ENCODE measurements at places on chromosomes 2 and 18. TPM values are rescaled to one million over a fixed set of nuclear protein-coding genes. Genes with fewer than 3 reads are reported as not detected.

DNA sequence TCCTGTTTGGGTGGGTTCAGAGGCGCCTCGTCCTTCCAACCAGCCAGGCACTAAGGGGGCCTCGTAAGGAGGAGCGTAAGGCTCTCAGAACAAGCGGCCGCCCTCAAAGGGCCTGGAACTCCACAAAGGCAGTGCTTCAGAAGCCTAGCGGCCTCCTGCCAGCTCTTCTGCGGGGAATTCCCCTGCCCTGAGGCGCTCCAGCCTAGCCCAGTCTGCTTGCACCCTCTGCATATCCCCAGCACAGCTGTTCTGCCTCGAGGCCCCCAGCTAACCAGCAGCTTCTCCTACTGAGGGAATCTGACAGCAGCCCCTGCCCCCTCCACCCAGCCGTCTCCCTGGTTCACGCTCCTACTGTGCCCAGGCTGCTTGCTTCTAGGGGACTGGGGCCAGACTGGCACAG lies 265.9 kb downstream of the TFCP2L1 start:
- ATAC-seq = no peak

- peak; percentile 55 for ATAC-seq
Measured at GRCh38 chr2:227632827-227633226, 15.5 kb downstream of the SCYGR4 start.

- ATAC-seq = peak; percentile 12
Measured at GRCh38 chr2:99106913-99107312, 34.6 kb upstream of the C2orf15 start.

GRCh38 chr2:239660390-239661230 lies 259.8 kb upstream of the HDAC4 start:
- ATAC-seq = no peak

DNA sequence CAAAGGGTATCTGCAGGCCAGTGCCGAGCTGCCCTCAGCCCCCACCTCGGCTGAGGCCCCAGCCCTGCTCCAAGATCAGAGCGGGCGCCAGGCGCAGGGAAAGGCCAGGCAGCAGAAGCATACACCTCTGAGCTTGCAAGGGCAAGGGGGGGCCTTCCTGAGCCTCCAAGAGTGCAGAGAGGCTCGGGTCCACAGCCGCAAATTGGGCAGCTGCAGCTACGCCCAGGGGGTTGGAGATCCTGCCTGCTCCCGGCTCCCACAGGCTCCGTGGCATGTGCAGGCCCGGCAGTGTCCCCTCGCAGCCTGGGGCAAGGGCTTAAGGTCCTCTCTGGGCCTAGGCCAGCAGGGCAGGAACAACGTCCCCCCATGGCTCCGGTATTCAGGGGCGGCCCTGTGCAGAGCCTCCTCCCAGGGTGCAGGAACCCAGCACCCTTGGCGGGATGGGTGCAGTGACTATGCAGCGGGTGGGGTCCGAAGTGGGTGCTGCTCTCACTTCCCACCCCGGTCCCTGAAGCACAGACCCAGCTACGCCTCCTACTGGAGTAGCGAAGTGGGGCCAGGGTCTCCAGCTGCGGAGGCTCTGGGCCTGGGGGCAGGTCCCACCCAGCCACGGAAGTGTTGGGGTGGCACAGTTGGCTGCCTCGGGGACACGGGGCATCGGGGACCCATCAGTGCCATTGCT lies 120.2 kb upstream of the TMEFF2 start:
- ATAC-seq = no peak

- no peak for ATAC-seq
Measured at GRCh38 chr2:224085246-224085645, 46.2 kb upstream of the SERPINE2 start.

DNA sequence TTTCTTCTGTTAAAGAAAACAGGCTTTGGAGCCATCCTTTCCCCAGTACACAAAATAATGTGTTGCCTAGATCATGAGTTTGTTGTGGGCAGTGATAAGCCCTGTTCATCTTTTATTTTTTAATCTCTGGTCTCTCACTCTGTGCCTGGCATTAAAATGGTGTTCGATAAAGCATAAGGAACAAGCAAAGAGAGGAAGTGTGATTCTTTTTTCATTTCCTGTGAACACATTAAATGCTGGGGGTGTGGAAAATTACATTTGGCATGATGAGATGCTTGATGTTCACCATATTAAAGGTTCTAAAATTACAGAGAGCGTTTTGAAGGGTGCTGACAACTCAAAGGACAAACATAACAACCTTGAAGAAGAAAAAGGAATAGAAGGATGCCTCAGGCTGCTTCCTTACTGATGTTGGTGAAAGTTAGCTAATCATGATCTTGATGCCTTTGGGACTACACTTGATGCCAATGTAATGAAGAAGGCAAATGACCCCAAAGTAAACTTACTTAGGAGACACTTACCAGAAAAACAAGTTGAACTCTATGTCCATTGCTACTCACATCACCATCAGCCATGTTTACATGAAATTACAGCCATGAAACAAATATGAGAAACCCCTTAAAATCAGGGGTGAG lies 33.0 kb downstream of the TMEFF2 start:
- no peak for ATAC-seq

DNA sequence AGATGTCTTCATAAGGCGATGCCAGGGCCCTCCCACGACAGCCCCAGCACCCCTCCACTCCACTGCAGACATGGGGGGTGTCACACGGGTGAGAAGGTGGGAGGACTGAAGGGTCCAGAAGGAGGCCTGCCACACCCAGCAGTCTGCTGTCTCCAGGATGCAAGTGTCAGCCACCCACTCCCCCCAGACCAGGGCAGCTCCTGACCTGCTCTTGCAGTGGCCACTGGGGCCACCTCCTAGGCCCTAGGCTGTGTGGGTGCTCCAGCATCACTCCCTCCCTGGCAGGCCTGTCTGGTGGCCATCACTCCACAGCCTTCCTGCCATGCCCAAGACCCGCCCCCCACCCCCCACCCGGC lies 171.0 kb downstream of the CELF4 start:
- no peak for ATAC-seq

DNA sequence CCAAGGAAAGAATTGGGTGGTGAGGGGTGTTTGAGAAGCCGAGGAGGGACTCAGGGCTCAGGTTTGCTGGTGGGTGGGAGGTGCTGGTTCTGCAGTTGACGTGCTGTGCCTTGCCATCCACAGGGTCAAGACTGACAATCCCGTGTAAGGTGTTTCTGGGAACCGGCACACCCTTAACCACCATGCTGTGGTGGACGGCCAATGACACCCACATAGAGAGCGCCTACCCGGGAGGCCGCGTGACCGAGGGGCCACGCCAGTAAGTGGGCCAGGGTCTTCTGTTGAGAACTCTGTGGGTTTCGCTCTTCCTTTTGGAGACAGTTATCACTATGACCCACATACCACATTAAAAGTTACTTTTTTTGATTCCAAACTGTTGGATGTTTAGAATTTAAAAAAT lies 32.6 kb downstream of the IL1R2 start:
- no peak for ATAC-seq

DNA sequence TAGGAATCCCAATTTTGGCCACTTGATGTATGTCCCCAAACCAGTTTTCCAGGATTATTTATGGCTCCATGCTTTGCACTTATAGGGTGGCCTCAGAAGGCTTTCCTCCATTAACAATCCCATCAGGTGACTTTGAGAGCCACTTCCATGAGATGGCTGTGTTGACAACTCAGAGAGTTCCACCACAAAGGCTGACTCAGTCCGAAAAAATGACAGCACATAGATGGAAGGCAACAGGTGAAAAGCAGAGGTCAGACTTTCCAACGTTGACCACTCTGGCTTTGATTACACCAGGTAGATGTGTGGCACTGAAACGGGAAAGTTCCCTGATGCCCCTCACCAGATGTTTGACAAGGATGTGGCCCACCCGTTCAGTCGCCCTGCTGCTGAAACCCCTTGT lies 431.4 kb upstream of the TNP1 start:
- ATAC-seq = no peak

GRCh38 chr2:35973132-35973736 lies 382.3 kb upstream of the CRIM1 start:
- no peak for ATAC-seq

DNA sequence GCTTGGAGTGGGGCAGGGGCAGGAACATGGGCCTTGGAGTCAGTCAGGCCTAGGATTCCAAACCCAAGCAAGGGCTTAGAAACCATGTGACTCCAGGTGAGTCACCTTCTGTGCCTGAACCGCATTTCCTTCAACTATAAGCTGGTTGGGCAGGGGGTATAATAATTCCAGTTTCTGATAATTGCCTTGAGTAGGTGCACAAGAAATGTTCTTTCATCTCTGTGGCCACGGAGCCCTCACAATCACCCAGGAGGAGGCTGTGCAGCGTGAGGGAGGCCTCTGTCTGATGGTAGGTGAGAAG lies 112.1 kb upstream of the HAAO start:
- no peak for ATAC-seq

DNA sequence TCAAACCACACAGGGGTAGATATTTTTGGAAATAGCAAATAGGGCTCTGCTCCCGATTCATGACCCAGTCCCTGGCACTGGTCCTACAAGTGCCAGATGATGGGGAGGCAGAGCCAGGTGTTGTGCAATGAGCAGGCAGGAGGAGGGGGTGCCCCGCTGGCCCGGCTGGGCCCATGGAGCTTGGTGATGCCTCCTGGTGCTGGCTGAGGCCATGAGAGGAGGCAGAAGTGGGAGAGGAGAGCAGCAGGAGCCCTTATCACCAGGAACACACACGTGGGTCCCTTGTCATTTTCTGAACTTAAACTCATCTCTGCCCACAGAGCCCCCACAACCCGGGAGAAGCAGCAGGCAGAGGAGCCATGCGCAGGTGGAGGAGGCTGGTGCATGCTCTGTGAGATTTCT lies 90.5 kb upstream of the MAPK4 start:
- ATAC-seq = no peak

DNA sequence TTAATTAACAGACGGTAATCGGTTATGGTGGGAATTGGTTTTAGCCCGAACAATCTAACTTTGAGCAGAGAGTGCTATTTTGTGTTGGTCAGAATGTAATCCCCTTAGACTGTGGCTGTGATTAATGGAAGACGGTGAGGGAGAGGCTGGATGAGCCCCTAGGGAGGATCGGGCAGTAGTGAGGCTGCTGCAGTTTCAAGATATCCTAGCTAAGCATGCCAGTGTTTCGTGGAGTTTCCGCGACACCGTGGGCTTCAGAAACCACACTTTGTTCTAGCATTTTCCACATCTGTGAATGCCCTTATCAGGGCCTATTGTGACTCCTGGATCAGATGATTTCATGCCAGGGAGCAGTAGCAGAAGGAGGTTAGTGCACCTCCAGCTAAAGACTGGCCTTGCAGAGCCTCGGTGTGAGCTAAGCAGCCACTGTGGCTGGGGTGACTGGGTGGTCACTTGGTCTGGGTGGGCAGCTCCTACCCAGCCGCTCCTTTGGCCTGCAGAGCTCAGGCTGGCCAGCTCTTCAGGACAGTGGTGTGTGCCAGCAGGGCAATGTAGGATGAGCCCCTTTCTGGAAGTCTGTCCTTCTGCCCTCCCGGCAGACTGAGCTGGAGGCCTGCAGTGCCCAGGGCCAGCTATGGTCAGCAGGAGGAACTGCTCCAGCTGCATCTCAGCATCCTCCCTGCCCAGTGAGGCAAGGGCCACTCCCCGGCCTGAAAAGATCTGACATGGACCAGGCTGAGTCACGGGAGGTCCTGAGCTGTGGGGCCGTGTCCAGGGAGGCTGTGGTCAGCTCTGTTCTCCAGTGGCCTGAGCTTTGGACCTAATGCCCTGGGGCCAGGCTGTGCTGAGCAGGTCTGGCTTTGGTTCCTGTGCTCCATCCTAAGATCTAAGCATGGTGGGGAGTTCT lies 142.6 kb upstream of the GPC1 start:
- ATAC-seq = no peak

DNA sequence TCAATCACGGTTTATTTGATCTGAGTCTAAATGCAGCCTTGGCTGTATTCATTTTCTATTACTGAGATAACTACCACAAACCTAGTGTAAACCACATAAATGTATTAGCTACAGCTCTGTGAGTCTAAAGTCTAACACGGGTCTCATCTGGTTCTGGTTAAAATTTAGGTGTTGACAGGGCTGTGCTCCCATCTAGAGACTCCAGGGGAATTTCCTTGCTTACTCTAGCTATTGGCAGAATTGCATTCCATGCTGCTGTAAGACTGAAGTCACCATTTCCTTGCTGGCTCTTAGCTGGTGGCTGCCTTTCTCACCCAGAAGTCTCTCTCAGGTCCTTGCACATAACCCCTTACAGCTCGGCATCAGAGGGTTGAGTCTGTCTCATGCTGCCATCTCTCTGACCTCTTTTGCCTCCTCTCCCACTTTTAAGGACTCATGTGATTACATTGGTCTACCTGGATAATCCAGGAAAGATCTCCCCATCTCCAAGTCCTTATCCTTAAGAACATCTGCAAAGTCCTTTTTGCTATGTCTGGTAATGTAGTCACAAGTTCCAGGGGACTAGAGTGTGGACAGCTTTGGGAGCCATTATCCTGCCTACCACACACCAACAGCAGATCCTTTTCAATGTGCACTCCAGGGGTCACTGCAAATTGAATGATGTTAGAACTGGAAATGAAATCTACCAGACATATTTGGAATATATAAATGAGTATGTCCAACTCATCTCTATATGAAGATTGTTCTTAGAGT lies 207.0 kb upstream of the AGAP1 start:
- ATAC-seq = no peak

DNA sequence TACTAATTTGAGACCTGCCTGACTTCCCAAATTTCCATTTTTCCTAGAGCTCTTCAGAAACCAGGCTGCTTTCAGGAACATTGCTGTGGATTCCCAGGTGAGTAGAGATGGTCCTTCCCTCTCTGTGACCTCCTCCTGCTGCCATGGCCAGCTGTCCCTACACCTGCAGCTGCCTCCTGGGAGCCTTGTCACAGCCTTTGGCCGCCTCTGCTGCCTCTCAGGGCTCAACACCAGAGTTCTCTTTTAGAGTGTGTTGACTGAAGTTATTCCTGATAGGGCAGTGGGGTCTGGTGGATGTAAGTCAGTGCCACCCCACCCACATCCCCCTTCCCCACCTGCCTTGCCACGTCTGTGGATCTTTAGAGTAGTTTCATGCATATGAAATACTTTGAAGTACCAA lies 22.9 kb downstream of the SPATS2L start:
- ATAC-seq = no peak

- ATAC-seq = peak; percentile 18
Measured at GRCh38 chr18:63319383-63320122, at the start of gene BCL2. BCL2 (minus strand) TSS chr18:63319769.

DNA sequence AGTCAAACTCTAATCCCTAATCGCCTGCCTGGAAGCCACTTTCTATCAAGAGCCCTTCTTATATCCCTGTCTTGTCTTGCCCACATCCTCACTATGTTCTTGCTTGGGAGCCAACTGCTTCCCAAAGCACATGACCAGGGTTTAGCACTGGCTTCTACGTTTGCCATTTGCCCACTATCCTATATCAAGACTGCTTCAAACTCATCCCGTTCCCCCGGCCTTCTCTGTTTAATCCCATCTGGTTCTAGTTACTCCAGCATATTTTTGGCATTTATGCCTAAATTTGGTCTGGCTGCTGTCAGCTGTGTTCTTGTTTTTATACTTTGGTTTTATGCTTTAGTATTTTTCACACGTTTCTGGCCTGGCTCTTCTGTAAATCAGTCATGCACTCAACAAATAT lies 40.2 kb downstream of the POLR1A start:
- ATAC-seq = no peak

GRCh38 chr18:8469544-8470130 lies 139.6 kb upstream of the RAB12 start:
- ATAC-seq = no peak

CYS1 gene
- total RNA-seq = not detected

RGPD3 gene
- 0.35 TPM for total RNA-seq

ARHGEF33 gene
- total RNA-seq = not detected

REEP1 gene
- total RNA-seq = 0.11 TPM

EGR4 gene
- total RNA-seq = 0.29 TPM

GLB1L gene
- 5.3 TPM for total RNA-seq

KCNF1 gene
- total RNA-seq = not detected

PTPRN gene
- total RNA-seq = 6.3 TPM

C1QL2 gene
- total RNA-seq = not detected

CASP10 gene
- 22.7 TPM for total RNA-seq

LYPD6B gene
- total RNA-seq = not detected

LAMA3 gene
- total RNA-seq = 0.11 TPM
